ENCODE measurements at places on chromosomes 4 and X. TPM values are rescaled to one million over a fixed set of nuclear protein-coding genes. Genes with fewer than 3 reads are reported as not detected.

DNA sequence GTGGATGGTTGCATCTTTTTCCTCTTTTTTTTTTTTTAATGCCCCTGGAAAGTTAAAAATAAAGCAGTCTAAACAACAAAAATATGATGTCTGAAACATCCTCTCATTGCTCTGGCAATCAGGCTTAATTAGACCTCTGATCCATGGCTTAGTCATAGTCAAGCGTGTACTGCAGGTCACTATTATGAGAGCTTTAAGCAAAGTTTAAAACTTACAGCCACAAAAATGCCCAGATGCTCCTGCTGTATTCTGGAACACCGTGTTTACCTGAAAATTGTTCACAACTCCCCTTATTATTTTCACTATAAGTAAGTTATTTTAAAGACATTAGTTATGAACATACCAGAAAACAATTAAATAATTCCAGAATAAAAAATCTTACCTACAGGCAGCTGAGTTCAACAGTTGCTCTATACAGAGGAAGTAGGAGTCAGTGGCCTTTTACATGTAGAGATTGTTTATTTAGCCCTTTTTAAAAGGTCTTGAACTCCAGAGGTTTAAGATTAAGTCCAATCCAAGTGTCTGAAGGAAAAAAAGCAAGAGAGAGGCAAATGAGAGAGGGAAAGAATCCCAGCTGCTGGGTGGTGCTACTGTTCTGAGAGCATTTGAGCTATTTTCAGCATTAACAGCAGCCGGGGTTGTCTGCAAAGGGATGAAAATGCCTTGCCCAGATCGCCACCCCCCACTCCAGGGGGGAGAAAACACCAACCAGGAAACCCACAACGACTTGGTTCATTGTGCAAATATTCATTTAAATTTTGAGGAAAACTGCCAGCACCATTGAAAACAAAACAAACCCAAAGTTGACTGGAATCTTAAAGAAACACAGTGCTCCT is 36.9 kb downstream of the SORBS2 start:
- DNase-seq = peak; percentile 82

DNA sequence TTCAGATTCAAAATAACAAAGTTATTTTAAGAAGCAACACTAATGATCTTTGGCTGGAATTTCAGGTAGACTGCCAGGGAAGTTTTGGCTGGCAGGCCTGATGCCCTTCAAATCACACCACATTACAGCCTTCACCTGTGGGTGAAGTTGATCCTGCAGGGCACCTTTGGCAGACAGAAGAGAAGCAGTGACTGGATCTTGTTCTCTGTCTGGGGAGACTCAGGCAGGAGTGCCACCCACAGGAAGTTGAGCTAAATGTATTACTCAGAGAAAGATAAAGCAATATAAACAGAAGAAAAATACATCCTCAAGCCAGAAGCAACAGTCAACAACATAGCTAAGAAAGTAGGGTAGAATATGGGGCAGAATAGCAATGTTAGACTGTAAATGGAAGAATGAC is 12.8 kb upstream of the CFAP299 start:
- peak; percentile 79 for DNase-seq

DNA sequence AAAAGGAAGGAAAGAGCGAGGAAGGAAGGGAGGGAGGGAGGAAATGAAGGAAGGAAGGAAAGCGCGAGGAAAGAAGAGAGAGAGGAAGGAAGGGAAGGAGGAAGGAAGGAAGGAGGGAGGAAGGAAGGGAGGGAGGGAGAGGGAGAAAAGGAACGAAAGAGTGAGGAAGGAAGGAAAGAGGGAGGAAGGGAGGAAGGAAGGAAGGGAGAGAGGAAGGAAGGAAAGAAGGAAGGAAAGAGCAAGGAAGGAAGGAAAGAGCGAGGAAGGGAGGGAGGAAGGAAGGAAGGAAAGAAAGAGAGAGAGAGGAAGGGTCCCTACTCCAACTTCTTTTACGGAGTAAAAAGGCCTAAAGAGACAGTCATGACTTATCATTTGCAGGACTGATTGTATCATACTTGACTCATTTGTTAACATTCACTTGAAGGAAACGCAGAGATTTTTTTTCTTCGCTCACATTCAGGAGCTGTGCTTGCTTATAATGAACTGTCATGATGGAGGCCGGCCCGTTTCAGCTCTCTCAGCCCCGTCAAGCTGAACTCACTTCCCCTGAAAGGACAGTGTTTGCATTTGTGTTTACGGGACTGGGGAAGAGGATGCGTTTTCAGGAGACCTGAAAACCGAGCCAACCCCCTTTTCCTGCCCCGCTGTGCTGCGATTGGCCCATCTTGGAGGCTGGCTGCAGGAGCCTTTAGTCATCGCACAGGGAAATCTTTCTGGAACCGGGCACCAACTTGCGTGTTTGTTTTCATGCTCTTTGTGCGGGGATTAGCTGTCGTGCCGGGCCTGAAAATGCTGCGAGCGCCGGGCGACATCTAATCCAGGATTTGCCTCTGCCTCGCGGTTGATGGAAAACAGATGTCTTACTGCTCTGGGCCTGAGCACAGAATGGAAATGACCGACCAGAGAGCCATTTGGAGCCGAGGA is 17.8 kb downstream of the TRIM2 start:
- peak; percentile 92 for DNase-seq

The SPANXA1 gene
- not detected for total RNA-seq

The CSAG2 gene
- total RNA-seq = not detected

The THAP6 gene
- total RNA-seq = 23.5 TPM

DNA sequence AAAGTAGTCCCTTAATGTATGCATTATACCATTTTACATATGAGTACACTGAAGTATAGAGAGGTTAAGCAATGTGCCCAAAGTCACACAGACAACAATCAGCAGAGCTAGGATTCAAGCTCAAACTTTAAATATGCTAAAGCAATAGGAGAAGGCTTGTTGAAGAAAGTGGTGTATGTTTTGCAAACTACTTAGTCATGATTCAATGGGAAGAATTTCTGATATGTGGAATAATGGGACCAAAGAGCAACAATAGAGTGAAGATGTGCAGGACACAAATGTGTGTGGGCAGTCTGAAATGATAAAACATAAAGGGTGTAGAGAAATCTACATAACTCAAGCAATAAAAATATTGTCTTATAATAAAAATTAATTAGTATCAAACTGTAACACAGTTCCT is 109.0 kb upstream of the ARSJ start:
- DNase-seq = peak; percentile 33

DNA sequence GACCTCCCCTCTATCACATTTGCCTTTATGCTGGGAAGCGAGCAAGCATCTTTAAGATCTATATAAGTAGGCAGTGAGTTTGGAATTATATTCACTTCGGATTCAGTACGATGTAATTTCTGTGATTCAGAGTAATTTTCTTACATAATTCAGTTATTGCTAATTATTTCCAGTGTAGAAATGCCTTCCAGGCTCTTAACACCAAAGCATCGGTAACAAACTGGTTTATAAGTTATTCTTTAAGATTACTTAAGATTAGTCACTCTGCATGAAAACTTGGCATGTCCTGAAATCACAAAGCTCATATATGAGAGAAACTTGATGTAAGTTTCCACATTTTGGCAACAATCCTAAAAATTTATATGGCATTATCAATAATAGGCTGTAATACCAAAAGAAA is 120.8 kb downstream of the ADAMTS3 start:
- peak; percentile 10 for DNase-seq

DNA sequence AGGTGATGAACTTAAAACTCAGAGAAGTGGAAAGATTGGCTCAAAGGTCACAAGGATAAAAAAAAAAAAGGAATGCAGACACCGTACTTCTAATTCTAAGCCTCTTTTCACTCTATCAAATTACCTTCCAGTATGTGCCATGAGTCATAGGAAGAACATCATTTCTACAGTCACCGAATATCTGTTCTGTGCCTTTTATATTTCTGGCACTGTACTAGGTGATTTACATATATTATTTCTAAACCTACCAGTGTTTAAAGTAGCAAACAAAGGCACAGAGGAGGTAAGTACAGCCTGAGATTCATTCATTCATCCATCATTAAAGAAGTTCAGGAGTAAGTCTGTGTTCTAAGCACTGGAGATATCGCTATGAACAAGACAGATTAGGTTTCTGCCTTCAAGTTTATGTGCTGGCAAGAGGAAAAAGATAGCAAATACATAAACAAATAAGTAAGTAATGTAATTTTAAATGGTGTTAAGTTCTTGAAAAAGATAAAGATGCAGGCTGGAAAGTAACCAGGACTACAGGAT is 65.3 kb downstream of the PALLD start:
- peak; percentile 59 for DNase-seq

DNA sequence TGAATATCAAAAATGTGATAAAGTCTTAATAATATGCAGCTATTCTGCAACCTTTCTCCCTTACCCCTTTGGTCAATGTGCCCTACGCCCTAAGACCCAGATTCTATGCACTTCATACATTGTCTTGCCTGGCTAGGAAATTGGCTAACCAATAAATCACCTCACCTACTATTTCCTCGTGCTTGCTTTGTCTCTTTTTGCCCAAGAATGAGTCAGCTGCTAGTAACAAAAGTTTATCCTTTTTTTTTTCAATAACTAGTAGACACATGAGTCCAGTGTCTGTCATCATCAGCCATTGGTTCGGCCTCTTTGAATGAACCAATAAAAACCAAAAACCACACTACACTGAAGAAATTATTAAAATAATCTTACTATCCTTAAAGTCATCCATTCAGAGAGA is 387.1 kb downstream of the PPP3CA start:
- DNase-seq = no peak

- no peak for DNase-seq
Observed at GRCh38 chrX:153303276-153304262, 18.0 kb downstream of the PNMA6F start.

DNA sequence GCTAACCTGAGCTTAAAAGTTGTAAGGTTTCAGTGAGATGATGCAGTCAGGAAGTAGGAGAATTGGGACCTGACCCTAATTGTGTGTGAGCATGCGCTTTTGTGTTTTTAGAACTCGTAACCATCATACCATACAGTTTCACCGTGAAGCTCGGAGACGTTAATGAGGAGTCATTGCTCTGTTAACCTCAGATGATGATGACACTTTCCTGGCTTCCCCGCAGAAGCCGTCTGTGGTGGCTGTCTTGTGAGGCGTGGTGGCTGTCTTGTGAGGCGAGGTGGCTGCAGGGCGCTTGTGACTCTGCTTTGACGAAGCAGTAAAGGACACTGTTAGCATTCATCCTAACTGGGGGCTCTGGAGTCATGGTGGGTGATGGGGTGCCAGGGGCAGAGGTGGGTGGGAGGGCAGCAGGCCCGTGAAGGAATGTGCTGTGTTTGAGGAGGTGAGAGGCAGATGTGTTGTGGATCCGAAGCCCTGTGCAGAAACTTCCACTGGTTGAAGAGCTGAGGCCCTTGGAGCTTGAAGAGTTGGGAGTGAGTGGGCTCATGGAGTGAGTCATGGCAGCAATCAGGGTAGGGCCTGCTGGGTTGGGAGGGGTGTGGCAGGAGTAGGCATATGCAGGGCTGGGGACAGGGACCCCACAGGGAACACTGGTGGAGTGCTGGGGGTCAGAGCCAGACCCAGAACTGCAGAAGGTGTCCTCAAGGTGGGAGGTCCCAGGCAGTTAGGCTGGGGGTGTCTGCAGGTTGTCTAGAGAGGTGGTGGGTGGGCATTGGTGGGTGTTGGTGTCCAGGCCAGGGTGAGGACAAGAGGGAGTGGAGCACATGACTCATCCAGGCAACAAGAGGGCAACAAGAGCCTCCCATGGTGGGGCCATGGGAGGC is 57.4 kb downstream of the NSD2 start:
- peak; percentile 14 for DNase-seq

DNA sequence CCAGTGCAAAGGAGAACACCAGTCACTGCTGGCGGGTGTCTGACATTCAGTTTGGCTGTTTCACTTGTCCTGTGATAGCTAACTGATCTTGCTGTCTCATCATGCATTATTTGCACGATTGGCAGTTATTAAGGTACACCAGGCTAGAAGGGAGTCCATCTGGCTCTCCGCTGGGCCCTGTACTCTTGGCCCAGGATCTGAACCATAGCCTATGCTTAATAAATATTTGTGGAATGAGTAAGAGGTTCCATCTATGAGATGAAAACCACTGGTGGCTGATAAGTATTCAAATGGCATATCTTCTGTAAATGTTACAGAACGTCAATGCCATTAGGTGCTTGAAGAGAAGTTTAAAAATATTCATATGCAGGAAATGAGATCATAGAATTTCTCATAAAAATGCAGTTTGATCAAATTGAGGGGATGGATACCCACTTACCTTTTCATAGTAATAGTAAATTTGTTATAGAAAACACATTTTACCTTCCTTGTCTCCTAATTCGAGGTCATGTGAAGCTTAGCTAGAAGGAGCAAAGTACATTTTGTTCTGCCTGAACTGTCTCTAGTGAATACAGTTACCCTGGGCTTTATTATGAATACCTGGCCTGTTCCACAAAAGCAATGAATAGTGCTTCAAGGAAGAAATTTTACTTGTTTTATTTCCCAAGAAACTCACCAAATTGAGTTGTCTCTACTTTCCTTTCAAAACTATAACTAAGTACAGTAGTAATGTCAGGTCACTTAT is 213.5 kb downstream of the CBR4 start:
- DNase-seq = peak; percentile 60

DNA sequence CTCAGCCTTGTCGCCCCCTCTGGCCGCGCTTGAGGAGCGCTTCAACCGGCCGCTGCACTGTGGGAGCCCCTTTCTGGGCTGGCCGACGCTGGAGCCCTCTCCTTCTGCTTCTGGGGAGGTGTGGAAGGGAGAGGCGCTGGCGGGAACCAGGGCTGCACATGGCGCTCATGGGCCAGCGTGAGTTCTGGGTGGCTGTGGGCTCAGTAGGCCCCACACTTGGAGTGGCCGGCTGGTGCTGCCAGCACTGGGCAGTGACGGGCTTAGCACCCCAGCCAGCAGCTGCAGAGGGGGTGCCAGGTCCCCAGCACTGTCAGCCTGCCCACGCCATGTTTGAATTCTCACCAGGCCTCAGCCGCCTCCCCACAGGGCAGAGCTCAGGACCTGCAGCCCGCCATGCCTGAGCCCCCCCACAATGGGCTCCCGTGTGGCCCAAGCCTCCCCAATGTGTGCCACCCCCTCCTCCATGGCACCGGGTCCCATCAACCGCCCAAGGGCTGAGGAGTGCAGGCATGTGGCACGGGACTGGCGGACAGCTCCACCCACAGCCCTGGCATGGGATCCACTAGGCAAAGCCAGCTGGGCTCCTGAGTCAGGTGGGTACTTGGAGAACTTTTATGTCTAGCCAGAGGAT is 615.2 kb downstream of the TRIML1 start:
- no peak for DNase-seq

DNA sequence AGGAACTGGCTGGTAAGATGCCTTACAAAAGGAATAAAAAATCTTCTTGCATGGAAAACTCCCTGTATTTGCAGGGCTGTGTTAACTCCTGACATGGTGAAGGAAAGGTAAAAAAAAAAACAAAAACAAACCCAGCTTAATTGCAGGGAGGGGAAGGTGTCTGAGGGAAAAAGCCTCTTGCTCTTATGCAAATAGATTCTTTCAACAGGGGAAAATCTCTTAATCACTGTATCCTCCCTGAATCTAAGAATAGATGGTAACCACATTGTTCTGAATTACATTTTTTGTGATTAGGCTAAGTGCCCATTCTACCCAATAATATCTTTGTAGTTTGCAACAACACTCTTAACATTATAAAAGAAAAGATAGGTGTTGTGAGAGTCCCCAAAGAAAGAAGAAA is 172.6 kb downstream of the RBM46 start:
- no peak for DNase-seq

The LRCH2 gene
- total RNA-seq = 2.3 TPM
